ENCODE measurements at places on chromosomes 7 and 10. TPM values are rescaled to one million over a fixed set of nuclear protein-coding genes. Genes with fewer than 3 reads are reported as not detected.

DNA sequence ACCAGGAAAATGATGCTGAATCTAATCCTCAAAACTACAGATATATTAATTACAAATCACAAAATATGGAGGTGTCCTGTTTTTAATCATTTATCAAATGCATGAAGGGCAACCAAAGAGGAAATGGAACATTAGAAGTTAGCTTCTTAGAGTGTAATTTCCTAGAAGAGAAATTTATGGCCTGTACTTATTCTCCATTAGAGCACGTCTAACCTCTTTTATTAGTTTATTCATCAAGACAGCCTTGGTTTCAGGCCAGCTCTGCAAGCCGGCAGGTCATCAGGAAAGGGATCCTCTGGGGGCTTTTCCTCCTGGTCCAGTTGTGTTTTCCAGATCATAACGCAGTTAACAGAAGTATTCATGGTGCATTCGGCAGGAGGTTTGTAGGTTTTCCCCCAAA is 517.6 kb downstream of the KCNMA1 start:
- H3K27me3 ChIP-seq, result no peaks in the 10 kb centered on the region
- no peaks in the 10 kb centered on the region for H3K36me3 ChIP-seq
- no peak overlapping the region for H3K4me3 ChIP-seq

- H3K27ac ChIP-seq, result no peak overlapping the region
- H3K36me3 ChIP-seq, result no peaks in the 10 kb centered on the region
- no peaks in the 10 kb centered on the region for H3K27me3 ChIP-seq
- DNase-seq, result no peak
- H3K4me1 ChIP-seq, result peaks cover 5% of the 10 kb centered on the region
- no peak overlapping the region for H3K4me3 ChIP-seq
Measured at GRCh38 chr7:138154661-138155060, 78.4 kb downstream of the AKR1D1 start.

DNA sequence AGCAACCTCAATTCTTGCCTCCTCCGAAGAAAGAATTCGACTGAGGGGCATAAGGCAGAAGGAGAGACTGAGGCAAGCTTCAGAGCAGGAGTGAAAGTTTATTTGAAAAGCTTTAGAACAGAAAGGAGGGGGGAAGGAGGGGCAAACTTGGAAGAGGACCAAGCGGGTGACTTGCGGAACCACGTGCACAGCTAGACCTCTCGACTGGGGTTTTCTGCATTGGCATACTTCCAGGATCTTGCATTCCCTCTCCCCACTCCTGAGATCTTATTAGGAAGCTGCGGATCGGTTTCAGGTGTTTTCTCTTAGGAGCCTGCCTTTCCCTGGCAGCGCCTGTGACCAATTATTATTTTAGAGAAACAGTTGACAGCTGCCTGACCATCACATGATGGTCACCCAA is 20.3 kb upstream of the CPXM2 start:
- H3K36me3 ChIP-seq, result no peaks in the 10 kb centered on the region

SORBS1 gene
- 4.9 TPM for polyA plus RNA-seq

GRCh38 chr10:71632200-71632820 is 87.3 kb downstream of the C10orf105 start:
- no peak overlapping the region for H3K27ac ChIP-seq
- H3K27me3 ChIP-seq, result no peaks in the 10 kb centered on the region
- no peaks in the 10 kb centered on the region for H3K36me3 ChIP-seq

- H3K27me3 ChIP-seq, result no peaks in the 10 kb centered on the region
- H3K4me1 ChIP-seq, result no peaks in the 10 kb centered on the region
- peaks cover 2% of the 10 kb centered on the region for H3K36me3 ChIP-seq
- no peak overlapping the region for H3K4me3 ChIP-seq
- no peak for DNase-seq
- H3K27ac ChIP-seq, result no peak overlapping the region
Measured at GRCh38 chr10:131936736-131937135, 35.9 kb downstream of the PPP2R2D start.

- DNase-seq, result no peak
- H3K27ac ChIP-seq, result no peak overlapping the region
- no peaks in the 10 kb centered on the region for H3K36me3 ChIP-seq
- H3K27me3 ChIP-seq, result peaks cover 16% of the 10 kb centered on the region
Measured at GRCh38 chr7:149790146-149790548, 16.8 kb upstream of the ZNF467 start.

DNA sequence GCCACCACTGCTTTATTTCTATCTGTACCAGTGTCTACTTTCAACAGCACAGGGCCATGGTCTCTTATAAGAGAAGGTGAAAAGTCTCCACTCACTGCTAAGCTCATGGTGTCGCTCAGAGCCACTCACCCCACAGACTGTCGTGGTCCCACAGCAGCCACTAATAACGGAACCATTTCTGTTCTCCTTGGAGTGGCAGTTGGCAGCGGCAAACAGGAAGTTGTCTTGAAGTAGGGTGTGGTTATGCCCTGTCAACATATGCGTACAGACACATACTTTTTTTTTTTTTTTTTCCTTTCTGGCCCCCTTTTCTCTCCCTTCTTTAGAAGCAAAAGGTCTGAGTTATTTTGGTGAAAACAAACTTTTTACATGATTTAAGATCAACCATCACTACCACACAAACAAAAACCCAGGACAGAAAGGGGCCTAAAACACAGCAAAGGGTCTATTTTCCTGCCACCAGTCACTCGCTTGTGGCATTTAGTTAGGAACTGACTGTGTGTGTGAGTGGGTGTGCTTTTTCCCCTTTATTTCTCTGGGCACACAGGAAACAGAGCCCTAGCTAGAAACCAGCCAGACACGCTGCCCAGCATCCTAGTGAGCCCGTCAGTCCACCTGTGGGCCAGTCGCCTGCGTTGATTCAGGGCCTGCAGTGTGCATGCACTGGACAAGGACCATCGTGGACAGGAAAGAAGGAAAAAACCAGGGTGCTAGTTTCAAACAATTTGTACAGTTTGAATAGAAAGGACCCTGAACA is 96.7 kb upstream of the EFCAB10 start:
- H3K4me1 ChIP-seq, result peaks cover 2% of the 10 kb centered on the region
- H3K27me3 ChIP-seq, result no peaks in the 10 kb centered on the region
- H3K4me3 ChIP-seq, result no peak overlapping the region
- no peak for DNase-seq

HTR5A gene
- not detected for polyA plus RNA-seq

DNA sequence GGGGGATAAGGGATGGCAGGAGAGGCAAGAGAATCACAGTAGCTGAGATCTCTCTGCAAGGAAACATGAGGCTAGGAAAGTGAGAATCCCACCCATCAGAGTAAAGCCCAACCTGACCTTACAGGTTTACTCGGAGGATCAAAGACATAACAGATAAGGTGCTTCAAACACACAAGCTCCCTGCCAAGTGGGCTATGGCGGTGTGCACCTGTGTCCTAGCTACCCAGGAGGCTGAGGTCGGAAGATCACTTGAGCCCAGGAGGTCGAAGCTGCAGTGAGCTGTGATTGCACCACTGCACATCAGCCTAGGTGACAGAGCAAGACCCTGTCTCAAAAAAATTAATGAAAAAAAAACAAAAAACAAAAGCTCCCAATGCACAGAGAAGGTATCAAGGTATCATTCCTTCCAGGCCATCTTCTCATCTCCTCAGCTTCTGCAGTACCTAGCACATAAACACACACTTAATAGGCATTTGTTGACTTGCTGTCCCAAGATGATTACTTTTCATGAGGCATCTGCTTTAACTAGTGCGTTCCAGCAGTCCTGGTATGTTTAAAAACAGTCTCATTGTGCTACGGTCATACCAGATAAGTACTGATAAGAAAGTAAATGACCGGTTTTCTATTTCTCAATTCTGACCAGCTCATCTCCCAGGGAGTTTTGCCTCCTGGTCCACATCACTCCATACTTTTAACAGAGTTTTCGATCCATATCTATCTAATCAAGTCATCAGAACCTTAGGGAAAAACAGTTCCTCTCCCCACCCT is 13.3 kb downstream of the GNA12 start:
- peaks cover 11% of the 10 kb centered on the region for H3K4me1 ChIP-seq
- H3K36me3 ChIP-seq, result peaks cover 27% of the 10 kb centered on the region
- DNase-seq, result no peak
- no peak overlapping the region for H3K4me3 ChIP-seq

CPEB3 gene
- 3.7 TPM for polyA plus RNA-seq

GRCh38 chr7:4610768-4611467 is 71.2 kb upstream of the FOXK1 start:
- DNase-seq, result peak; percentile 83
- peaks cover 7% of the 10 kb centered on the region for H3K4me1 ChIP-seq
- no peaks in the 10 kb centered on the region for H3K36me3 ChIP-seq

GHRHR gene
- not detected for polyA plus RNA-seq

DNA sequence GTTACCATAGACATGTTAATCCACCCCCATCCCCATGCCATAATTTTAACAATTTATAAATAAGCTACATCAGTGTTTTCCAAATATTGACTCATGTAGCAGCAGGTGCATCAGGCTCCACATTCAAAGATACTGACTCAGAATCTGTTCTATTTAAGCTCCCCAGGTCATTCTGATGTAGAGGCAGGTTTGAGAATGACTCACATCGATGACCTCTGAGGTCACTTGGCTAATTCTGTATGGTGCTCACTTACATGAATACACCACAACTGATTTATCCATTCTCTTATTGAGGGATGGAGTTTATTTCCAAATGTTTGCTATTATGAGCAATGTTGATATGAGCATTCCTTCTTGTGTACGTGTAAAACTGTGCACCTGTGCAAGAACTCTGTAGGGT is 1159.0 kb downstream of the TYW1 start:
- no peaks in the 10 kb centered on the region for H3K36me3 ChIP-seq
- no peak for DNase-seq
- H3K27ac ChIP-seq, result no peak overlapping the region
- no peaks in the 10 kb centered on the region for H3K27me3 ChIP-seq
- no peak overlapping the region for H3K4me3 ChIP-seq

DNA sequence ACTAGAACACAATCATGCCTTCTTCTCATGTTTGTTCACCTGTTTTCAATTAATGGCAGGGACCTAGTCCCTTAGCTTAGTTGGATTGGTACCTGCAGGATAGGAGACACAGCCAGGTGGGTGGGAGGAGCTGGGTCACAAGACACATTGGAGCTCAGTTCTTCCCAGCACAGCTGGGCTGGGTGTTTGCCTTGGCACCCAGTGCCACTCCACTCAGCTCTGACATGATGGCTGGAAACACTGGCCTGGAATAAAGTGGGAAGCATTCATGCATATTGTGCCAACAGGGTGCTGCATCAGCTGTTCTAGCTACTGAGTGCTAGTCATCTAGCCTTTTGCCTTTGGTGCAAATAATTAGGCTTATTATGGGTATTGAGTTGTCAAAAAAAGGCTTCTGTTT is 226.1 kb downstream of the PTEN start:
- H3K4me1 ChIP-seq, result no peaks in the 10 kb centered on the region
- no peaks in the 10 kb centered on the region for H3K36me3 ChIP-seq
- no peak overlapping the region for H3K4me3 ChIP-seq
- H3K27ac ChIP-seq, result no peak overlapping the region
- DNase-seq, result no peak
- no peaks in the 10 kb centered on the region for H3K27me3 ChIP-seq

- H3K36me3 ChIP-seq, result peaks cover 69% of the 10 kb centered on the region
- H3K27ac ChIP-seq, result no peak overlapping the region
- peaks cover 37% of the 10 kb centered on the region for H3K4me1 ChIP-seq
Measured at GRCh38 chr10:124731551-124731950, 12.6 kb downstream of the FAM53B start.
